ENCODE measurements at places on chromosomes 2 and 18.

GRCh38 chr18:22703883-22704585 lies 229.1 kb upstream of the RBBP8 start:
- DNase-seq = no peak

GRCh38 chr2:122094557-122094956 lies 339.1 kb downstream of the TSN start:
- DNase-seq = no peak

DNA sequence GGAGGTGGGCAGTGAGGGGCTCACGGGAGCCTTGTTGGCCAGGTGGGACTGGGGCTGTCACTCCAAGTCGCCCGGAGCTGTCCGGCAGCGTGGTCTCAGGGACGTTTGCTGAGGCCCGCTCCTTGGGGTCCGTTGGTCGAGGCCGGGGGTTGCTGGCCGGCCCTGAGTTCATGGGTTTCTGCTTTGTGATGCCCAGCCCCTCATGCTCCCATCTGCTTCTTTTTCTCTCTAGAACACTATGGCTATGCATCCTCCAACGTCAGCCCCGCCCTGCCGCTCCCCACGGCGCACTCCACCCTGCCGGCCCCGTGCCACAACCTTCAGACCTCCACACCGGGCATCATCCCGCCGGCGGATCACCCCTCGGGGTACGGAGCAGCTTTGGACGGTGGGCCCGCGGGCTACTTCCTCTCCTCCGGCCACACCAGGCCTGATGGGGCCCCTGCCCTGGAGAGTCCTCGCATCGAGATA lies 14.5 kb downstream of the NFATC1 start:
- DNase-seq = no peak

GRCh38 chr18:4102901-4103300 lies 352.2 kb downstream of the DLGAP1 start:
- no peak for DNase-seq

DNA sequence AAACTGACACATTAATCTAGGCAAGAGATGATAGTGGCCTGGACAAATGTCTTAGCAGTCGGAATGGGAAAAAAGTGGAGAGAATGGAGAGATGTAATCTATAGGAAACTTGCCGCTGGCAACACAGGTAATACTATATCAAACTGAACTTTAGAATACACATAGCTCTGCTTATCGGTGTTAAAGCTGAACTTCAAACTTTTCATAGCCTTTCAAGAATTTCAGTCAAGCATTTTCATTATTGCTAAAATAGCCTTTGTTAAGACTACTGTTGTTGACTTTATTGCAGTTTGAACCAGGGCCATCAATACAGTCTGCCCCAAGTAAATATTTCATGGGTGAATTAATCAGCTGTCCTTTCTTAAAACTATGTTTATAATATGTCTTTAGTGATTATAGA lies 12.9 kb upstream of the CHST9 start:
- DNase-seq = no peak

All from activated T-helper 1 cell treated with anti-CD3 and anti-CD28 coated beads, Interleukin-12 subunit alpha, Interleukin-12 subunit beta, Interleukin-2, Interleukin-4 antibody, amounts not matched to agents 30 ng/mL and 10 ng/mL and 1 ng/mL, durations not matched to agents 14 hours and 24 hours and 36 hours (primary cell).